ENCODE measurements at places on chromosomes 1 and 21.
A peak's percentile ranks its signal among the peaks of the same experiment; 100 is the strongest.

DNA sequence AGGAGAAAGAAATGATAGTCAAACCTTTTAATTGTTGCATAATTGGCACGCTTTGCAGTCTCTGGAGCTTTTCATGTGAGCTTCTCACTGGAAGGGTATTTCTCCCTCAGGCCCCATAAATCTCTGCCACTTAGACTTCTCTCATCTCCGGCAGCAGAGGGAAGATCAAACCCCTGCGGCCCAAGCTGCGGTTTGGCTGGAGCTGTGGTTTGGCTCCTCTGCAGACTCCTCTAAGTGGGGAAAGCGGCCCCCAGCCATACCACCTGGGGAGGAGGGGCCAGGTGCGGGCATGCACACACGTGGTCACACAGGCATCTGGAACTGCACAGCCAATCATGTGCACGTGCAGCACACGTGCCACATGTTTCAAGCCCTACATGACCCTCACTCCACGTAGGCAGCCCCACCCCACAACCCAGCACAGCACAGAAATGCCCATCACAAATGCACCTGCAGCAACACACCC, 58.3 kb downstream of the UBE2T start:
- H3K4me1 ChIP-seq = peaks cover 13% of the 10 kb centered on the region
- no peaks in the 10 kb centered on the region for H3K36me3 ChIP-seq
- no peaks in the 10 kb centered on the region for H3K27me3 ChIP-seq
- no peak overlapping the region for H3K4me3 ChIP-seq
- DNase-seq = no peak

- peaks cover 36% of the 10 kb centered on the region for H3K4me1 ChIP-seq
- peak overlapping the region; percentile 98 for H3K4me3 ChIP-seq
- H3K27ac ChIP-seq = peak overlapping the region; percentile 66
- H3K36me3 ChIP-seq = peaks cover 10% of the 10 kb centered on the region
Observed at GRCh38 chr1:10473145-10473765, 926 bp upstream of the DFFA start.

GRCh38 chr21:37710546-37711285, 205.5 kb downstream of the KCNJ6 start:
- H3K4me3 ChIP-seq = no peak overlapping the region
- no peak overlapping the region for H3K27ac ChIP-seq
- no peaks in the 10 kb centered on the region for H3K4me1 ChIP-seq
- no peak for DNase-seq
- no peaks in the 10 kb centered on the region for H3K36me3 ChIP-seq

GRCh38 chr21:43992121-43992520, 20.0 kb upstream of the TRAPPC10 start:
- H3K4me1 ChIP-seq = no peaks in the 10 kb centered on the region
- H3K27me3 ChIP-seq = no peaks in the 10 kb centered on the region
- H3K27ac ChIP-seq = no peak overlapping the region
- no peaks in the 10 kb centered on the region for H3K36me3 ChIP-seq
- no peak overlapping the region for H3K4me3 ChIP-seq
- no peak for DNase-seq
